Mesendoderm (in vitro differentiated cells): ENCODE measurements at places on chromosomes 7 and 10.
A peak's percentile ranks its signal among the peaks of the same experiment; 100 is the strongest.

- no peak for DNase-seq
These were observed 575.3 kb downstream of the ETV1 start for GRCh38 chr7:13414181-13414580.

DNA sequence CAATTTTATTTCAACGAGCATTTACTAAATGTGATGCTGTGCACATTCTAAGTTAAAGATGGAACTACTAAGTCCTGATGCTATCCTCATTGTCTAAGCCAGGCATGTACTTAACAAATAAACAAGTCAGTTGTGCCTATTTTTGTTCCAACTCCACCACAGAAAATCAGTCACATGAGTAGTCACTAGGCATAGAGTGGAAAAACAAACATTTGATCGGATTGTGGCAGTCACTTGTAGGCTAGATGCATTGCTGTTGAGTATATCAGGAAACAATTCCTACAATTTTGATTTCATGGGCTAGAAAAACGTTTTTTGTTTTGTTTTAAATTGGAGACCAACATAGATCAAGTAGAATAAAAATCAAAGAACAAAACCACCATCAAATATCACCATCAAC lies 177.6 kb upstream of the SLC25A13 start:
- DNase-seq = no peak

DNA sequence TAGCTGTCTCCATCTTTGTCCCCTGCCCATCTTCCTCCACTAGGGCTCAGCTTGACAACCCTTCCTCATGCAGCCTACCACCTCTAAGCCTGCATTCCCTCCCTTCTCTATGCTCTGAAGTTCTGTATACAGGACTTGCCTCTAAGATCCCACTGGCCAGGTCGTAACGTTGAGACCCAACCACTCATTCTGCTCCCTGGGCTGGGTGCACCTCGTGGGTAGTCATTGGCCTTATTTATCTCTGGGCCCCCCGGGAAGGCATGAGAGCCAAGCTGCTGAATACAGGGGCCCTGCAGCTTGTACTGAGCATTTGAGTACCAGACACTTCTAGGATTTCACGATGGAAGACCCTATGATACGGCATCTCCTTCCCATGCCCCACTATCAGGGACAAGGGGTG lies 31.2 kb downstream of the MYL10 start:
- DNase-seq = no peak

- DNase-seq = no peak
These were observed 43.7 kb upstream of the MKI67 start for GRCh38 chr10:128169811-128170379.

DNA sequence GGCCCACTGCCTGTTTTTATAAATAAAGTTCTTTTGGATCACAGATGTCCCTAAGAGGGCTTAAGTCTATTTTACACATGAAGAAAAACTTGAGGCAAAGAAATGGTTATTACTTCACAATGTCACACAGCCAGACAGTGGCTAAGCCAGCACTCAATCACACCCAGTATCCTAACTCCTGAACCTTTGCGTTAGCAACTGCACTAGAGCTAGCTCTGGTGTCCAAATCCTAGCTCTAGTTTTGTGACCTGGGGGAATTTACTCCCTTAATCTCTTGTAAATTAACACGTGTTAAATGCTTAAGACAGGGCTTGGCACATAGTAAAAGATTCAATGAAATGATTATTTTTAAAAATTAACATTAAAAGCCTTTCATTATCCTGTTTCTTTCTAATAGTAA lies 49.0 kb upstream of the TPK1 start:
- DNase-seq = peak; percentile 63

GRCh38 chr10:121838149-121838548 lies 89.7 kb downstream of the ATE1 start:
- DNase-seq = no peak

DNA sequence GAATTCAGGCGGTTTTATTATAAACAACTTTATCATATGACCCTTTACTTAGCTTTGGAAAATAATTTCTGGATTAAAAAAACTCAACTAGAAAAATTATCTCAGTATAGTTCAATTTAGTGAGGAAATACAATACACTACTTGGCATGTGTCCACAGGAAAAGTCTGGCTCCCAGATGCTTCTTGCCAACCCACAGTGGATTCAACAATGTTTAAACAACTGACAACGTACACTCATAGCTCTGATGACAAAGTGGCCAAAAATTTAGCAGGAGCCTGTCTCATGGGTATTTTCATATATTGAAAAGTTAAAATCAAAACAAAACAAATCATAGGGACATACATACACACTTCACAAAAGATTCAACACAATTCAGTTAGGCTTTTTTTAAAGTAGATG lies 158.8 kb downstream of the SKAP2 start:
- no peak for DNase-seq

- peak; percentile 5 for DNase-seq
These were observed 68.1 kb upstream of the RNF148 start for GRCh38 chr7:122770686-122771335.

DNA sequence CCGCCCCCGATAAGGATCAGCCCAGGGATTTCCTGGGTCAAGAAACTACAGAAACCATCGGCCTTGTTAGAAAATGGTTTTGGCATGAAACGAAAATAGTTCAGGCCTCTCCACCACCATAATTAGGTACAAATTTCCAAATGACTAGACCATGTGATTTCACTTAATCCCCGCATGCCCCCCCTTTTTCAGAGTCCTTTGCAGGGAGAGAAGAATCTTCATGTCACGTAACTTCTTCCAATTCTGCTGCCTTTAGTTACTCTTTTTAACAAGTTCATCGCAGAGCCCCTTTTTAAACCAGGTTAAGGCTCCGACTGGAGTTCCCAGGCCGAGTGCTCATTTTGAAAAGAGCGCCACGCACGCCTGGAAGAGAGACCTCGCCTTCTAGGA lies 3.4 kb downstream of the PDGFA start:
- DNase-seq = peak; percentile 41
